ENCODE measurements at places on chromosomes 12 and 14.

GRCh38 chr12:1966561-1967226, 37.6 kb downstream of the DCP1B start:
- no peak for DNase-seq

- DNase-seq, result peak; percentile 6
These were observed 43.2 kb downstream of the SLC5A8 start for GRCh38 chr12:101166866-101167265.

GRCh38 chr12:78886719-78887407, 22.3 kb downstream of the SYT1 start:
- DNase-seq, result peak; percentile 93

DNA sequence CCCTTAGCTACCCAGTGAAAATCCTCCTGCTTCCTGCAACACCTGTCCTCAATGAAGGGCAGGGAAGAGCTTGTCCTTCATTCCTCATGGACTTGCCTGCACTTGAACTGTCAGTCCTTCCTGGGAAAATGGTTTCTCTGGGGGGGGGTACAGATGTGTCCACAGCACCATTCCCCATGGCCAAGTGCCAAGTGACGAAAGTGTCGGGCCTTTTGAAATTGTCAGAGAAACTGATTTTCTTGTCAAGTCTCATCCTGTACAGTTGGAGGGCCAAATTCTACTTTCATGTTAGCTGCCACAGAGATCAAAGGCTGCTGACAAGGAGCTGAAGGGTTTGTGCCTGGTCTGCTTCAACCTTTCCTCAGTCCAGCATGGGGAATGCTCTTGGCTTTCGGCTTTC, 179.5 kb upstream of the PARP11 start:
- no peak for DNase-seq

DNA sequence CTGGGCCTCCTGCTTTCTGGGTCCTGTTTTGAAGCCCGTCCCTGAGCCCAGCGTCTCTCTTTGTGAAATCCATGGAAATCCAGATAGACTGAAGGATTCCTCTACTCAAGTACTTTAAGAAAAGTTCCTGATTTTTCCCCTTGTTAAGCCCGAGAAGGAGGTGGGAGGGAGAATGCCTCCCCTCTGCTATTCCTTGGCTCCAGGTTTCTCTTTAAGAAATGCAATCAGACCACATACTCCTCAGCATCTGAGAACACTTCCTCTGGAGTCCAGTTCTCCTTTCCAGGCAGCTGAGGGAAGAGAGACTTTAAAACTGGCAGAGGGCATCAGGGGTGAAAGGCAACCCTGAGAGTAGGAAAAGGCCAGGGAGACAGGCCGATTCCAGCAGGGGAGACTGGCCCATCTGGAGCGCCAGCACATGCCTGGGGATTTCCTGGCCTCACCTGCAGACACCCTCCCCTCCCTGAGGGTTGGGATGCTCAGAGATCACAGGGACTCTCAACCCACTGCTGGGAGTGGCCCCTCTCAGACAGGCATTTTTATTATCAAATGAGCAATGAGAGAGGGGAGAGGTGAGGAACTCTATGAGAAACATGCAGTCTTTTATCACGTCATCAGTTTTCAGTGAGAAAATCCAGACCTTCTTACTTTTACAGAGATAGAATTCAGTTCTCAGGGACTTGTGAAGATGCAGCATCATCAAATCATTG, 2.0 kb upstream of the EMP1 start:
- DNase-seq, result no peak

DNA sequence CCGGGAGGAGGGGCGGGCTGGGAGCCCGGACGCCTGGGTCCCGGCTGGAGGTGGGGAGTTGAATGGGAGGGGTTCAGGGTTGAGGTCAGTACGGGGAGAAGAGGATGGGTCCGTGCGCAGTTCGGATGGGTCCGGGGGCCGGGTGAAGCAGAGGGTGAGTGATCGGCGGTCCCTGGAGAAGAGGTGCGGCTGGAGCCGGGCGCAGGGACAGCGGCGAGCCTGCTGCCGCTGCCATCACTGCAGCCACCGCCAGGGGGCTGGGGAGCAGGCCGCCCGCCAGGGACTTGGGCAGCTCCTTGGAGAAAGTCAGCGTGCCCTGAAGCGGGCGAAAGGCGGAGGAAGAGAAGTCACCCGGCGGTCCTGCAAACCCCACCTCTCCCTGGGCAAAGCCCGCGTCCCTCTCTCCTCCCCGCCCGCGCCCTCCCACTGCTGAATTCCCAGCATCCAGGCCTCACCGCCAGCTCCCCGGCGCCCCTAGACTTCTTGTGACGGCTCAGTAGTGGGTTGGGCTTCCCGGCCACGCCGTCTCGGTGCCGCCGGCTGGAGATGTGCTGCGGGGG, 6.0 kb upstream of the GPR84 start:
- peak; percentile 84 for DNase-seq

DNA sequence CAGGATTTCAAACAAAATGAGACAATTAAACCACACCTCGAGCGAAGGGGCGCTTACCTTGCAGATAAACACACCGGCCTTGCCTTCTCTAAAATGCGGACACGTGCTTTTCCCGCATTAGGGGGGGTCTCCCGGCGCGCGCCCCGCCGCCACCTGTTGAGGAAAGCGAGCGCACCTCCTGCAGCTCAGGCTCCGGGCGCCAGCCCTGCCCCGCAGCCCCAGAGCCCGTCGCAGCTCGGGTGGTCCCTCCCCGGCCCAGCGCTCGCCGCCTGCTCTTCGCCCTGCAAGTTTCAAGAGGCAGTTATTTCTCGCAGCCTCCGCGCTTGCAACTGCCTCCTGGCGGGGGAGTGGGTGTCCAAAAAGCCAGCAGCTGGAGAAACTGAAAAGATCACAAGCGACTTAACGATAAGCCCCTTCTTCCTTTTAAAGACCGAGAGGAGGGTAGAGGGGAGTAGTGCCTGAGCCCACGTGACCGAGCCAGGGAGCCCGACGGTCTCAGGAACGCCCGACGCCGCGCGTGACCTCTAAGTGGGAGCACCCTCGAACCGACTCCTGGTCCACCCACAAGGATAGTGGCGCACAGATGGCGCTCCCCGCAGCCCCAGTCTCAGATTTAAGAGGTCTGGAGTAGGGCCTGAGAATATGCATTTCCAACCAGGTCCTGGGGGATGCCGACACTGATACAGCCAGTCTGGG, at the start of gene ESR2:
ESR2 (minus strand) TSS at position 396 of the 696 bp plus-strand sequence. CDS start 11,386 bp downstream, outside the sequence.
- DNase-seq, result peak; percentile 50

- no peak for DNase-seq
These were observed 81.0 kb upstream of the SCAF11 start for GRCh38 chr12:46071335-46071734.

GRCh38 chr12:121678305-121678704, 8.9 kb upstream of the MORN3 start:
- no peak for DNase-seq

- DNase-seq, result no peak
These were observed 207.7 kb downstream of the TTC8 start for GRCh38 chr14:89032086-89032649.

DNA sequence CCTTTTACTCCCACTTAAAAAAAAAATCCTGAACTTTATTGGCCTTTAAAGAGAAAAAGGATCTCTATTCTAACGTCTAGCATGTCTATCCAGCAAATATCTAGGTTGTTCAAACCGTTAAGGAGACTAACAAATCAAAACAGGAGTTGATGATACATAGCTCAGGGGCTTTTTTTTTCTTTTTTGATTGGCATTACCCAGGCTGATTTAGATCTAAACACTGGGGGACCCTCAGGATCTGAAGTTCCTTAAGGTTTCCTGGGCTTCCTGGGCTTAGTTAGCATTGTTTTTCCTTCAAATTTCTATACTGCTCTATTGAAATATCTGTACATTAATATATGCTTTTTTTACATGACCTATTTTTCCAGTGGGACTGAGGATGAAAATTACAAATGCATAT, 42.3 kb downstream of the EFCAB11 start:
- DNase-seq, result no peak

DNA sequence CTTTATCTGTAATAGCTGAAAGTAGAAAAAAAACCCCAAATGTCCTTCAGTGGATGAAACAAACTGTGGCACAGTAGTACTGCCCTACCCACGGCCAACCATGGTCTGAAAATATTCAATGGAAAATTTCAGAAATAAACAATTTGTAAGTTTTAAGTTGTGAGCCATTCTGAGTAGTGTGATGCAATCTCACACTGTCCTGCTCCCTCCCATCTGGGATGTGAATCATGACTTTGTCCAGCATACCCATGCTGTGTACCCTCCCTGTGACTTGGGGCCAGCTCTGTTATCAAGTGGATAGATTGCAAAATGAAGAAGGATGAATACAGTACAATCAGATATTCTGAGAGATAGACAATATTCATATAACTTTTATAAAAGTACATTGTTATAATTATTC, 106.2 kb downstream of the SMOC1 start:
- peak; percentile 51 for DNase-seq

DNA sequence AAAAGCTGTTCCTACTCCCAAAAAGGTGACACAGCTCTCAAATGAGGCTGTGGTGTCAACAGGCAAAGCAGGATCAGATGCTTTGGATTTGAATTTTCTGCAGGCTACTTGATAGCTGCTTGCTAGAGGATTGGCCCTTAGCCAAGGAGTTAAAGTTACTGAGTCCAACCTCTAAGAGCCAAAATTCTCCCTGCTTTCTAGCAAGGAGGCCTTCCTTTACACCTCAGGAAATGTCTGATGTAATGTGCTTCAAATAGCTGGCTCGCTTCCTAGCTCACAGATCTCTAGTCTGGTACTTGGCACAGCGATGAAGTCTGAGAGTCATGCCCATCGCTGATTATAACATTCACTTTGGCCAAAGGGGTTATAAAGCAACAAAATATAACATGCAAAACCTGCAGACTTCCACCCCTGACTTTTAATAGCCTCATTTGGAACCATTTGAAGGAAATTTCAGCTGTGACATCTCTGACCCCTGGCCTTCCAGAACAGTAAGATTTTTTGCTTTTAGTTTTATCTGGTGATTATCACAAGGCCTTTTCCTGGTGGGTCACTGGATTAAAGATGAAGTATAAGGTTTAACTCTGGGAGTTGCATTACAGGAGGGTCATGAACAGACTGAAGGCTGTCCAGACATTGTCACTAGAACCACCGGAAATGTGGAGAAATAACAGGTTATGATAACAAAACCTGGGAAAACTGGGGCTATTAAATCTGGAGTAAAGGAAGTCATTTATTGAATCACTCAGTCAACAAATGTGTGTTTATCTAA, 189.7 kb downstream of the EPS8 start:
- peak; percentile 97 for DNase-seq

- no peak for DNase-seq
These were observed 33.9 kb downstream of the SCARB1 start for GRCh38 chr12:124829708-124830304.

DNA sequence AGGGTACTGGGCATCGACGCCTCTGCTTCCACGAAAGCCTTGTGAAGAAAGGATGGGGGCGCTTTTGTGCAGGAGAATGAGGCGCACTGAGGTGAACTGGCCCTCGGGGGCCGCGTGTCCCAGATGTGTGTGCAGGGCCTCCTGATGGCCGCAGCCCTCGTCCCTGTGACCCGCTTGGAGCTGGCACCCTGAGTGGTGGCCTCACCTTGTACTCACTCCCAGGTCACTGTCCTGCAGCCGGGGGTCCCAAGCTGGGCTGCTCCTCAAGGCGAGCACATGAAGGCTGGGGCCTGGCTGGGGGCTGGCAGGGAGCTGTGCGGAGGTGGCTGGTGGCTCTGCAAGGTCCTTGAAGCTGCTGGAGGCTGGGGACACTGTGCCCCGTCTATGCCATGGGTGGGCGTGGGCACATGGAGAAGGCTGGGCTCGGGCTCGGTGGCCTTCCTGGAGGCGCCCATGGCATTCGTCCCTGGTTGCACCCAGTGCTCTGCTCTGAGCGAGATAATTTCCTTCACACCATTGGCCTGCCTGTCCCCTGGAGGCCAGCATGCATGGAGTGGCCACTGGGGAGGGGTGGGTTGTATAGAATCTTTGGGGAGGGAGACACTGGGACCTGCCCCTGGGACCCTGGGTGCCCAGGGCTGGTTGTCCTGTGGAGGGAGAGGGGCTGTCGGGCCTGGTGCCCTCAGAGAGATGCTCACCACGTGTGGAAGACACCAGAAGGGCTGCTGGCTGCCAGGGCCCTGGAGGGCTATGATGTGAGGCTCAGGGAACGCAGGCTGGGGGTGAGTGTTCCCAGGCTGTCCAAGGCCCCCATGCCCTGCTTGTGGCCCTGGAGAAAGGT, 79.3 kb downstream of the TMEM121 start:
- no peak for DNase-seq

DNA sequence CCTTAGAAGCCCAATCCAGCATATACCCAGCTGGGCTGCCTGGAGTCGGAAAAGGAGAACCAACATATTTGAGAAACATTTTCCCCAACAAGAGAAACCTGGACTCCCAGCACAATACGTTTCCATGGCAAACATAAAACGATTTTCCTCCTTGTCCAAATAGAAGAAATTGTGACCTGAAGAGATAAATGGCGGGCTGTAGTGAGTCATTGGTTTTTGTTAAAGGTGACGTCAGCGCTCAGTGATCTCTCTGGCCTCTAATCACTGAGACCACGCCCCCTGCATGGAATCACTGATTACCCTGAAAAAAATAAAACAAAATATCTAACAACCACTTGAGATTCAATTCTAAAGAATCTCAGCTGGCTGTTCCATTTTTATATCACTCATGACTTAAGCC, 6.0 kb downstream of the CCDC60 start:
- no peak for DNase-seq

All from fibroblast of pulmonary artery (primary cell).